ENCODE measurements at places on chromosomes 4 and X.

DNA sequence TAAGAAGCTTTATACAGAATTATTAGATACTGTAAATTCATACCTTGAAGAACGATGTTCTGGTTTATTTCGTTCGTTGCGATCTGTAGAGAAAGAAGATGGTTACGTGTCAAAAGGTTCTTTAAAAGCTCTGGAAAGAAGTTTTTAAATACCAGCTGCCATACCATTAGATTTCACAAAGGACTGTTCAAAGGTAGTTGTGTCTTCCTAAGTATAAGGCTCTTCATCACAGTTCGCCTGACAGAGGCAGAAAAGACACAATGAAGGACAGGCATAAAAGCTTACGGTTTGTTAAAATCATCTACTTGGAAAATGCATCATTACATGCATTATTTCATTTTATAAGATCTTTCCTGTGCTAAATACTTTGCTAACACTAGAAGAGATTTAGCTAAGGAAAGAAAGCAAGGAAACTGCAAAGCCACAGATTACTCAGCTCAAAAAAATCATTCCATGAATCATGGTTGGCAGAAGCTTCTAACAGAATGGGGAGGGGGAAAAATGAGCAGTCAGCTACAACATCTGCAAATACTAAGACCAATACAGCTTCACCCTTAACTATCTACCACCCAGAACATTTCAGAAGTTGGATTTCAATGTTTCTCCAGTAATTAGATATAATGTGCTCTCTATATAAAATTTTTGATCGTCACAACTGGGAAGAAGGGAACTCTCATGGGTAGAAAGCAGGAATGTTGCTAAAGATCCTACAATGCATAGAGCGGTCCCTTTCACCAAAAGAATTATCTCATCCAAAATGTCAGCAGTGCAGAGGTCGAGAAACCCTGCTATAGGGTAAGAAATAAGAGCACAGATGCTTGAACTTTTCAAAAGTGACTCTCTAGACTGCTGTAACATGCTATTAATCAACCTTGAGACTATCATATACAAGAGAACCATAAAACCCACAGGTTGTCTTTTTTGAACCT, 50.7 kb upstream of the PRSS48 start:
- DNase-seq = no peak

GRCh38 chr4:24160358-24160757, 270.5 kb upstream of the PPARGC1A start:
- DNase-seq = no peak

- no peak for DNase-seq
These were observed 87.4 kb upstream of the KCTD8 start for GRCh38 chr4:44535981-44536380.

GRCh38 chr4:118742050-118742449, 56.9 kb downstream of the METTL14 start:
- no peak for DNase-seq

GRCh38 chr4:47484168-47484567, 907 bp upstream of the ATP10D start:
- no peak for DNase-seq

DNA sequence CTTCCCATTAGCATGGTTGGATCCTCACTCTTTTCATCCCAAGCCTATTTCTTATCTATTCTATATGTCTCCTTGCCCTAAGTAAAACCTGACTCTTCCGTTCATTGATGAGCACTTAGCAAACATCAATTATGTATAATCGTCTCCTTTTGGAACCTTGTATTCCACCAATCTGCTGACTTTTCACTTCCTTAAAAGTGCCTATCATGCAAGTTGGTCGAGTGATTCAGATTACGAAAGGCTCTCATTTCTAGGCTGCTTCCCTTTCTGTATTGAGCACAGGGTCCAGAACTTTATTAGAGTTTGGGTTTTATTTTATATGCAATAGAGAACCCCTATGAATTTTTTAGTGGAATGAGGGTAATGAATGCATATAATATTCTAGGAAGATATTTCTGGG, 27.1 kb upstream of the ALB start:
- no peak for DNase-seq

DNA sequence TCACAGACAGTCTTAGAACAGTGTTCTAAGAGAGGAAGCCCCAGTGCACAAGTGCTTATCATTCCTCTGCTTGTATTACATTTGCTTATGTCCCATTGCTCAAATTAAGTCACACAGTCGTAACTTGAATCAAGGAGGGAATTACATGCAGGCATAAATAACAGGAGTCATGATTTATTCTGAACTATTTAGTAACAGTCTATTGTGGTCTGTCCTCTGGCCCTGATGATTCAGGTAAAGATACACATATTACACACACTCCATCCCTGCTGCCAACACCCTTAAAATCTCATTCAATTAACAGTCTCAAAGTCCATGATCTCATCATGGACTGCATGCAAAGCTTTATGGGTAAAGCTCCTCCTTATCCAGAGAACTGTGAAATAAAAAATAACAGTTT, 60.1 kb downstream of the GRIA2 start:
- no peak for DNase-seq

- no peak for DNase-seq
These were observed 32.4 kb downstream of the OCRL start for GRCh38 chrX:129572422-129572821.

- peak; percentile 15 for DNase-seq
These were observed 28.8 kb upstream of the SOWAHD start for GRCh38 chrX:119729408-119730201.

DNA sequence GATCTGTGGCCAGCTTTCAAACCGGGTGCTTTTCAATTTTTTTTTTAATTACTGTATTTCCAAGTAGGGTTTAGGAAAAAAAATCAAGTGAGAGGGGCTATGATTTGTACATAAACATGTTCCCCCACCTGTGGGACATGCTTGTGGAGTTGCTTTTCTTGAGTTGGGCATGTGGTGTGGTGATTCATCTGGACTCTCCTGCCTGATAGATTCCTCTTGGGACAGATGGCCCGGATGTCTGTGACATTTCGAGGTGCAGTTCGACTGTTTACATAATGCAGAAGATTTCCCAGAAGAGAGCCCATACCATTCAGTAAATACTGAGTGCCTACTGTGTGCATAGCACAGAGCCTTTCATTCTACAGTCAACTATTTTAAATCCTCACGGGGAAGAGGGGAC, 49.9 kb downstream of the DOCK11 start:
- no peak for DNase-seq

- DNase-seq = no peak
These were observed 20.4 kb downstream of the NELFA start for GRCh38 chr4:1988327-1988724.
